ENCODE measurements at places on chromosomes 16 and 17.
A peak's percentile ranks its signal among the peaks of the same experiment; 100 is the strongest.

DNA sequence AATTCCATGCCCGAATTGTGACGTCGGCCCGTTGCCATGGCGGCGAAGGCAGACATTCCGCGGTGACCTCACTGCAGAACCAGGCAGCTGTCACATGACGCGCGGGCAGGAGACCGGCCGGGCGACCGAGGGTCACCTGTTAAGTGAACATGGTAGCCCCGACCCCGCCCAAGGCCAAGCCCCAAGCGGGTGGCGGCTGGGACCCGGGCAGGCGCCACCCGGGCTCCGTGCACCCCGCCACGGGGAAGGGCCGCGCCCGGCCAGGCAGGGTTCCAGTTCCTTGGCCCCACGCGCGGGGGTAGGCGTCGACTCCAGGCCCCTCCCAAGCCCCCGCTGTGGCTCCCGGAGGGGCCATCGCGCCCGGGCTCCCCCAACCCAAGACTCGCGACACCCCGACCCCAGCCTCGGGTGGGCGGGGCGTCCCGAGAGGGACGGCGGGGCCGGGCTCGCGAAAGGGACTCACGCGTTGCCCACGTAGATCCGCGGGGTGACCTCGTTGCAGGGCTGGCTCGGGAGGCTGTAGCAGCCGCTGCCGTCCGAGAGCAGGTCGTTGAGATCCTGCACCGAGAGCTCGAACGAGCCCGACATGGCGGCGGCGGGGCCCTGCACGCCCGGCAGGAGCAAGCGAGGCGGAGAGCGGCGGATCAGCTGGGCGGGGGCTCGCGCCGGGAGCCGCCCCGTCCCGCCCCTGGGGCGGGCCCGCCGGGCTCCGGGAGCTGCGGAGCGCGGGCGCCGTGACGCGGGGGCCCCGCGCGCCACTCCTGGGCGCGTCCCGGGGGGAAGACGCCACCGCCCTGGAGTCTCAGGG, at the start of gene DUSP3:
TSS of gene DUSP3 (minus strand) at position 641 of the 808 bp plus-strand sequence. CDS start at position 588, 53 bp downstream.
- peak; percentile 53 for DNase-seq

- no peak for DNase-seq
These were observed 5.0 kb downstream of the PITPNM3 start for GRCh38 chr17:6551356-6551755.

DNA sequence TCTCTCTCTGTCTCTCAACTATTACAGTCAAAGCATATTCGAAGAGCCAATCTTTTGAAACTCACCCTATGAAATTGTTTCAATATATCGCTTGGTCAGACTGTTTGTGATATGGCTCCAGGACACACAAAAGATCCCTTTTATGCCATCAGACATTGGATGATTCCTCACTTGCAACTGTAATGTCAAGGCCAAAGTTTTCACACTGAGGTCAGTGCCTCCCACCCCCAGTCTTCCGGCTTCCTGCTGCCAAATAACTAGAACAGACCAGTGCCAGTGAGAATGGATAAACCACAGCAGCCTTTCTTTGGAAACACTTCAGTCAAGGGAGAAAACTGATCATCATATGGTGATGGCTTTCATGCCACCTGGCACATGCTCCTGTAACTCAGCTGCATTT, 321.9 kb upstream of the ZFHX3 start:
- no peak for DNase-seq

DNA sequence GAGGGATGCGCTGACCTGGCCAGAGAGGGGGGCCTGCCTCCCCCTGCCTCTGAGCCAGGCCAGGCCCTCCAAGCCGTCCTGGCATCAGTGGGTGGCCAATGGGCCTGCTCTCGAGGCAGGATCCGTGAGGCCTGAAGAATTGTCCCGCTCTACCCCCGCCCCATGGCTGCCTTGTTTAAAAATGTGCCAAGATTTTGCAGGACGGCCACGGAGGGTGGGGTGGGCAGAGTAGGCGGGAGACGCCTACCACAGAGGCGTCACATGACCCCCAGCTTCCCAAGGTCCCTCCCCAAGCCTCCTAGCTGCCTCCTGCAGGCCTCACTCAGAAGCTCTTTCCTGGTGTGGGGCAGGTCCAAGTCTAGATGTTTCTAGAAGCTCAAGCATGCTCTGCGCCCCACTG, 69.5 kb downstream of the ENGASE start:
- no peak for DNase-seq

- DNase-seq = no peak
These were observed 5.2 kb upstream of the TMEM97 start for GRCh38 chr17:28313841-28314240.

- DNase-seq = no peak
These were observed 143.3 kb upstream of the AXIN2 start for GRCh38 chr17:65704731-65705130.

GRCh38 chr17:17175917-17176316, 30.2 kb downstream of the PLD6 start:
- DNase-seq = no peak

- no peak for DNase-seq
These were observed 2.1 kb downstream of the FAM171A2 start for GRCh38 chr17:44361292-44362260.

DNA sequence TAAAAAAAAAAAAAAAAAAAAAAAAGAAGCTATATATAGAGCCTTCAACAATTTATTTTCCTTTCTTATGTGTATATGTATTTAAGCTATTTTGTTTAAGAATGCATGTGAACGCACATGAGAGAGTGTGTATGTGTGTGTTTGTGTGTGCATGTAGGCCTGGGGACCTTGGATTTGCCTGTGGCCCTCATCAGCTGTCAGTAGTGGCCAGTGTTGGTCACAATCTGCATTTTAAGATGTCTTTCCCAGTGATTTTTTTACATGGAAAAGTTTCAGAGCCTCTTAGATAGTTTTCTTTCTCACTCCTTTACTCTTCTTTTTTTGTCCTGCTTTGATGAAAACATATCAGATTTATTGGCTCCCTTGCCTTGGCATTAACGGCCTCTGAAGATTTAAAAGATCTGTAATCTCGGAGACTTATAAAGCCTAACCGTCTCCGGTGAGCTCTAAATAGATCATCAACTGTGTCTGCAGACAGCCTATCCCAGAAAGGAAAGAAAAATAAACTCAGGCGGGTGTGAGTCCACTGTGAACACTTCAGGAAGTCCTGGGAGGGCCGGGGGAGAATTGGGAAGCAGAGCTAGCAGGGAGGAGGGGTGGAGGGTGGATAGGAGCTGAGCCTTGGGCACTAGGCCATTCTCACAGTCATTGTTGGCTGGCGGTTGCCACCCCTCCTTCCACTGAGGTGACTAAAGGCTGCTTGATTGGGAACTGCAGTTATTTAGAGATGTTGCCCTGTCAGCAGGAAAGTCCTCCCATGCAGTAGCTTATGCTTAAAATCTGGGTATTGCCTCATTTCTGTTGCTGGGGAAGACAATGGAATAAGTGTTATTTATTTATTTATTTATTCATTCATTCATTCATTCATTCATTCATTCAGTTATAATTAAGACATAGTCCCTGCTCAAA, 86.8 kb downstream of the WWP2 start:
- no peak for DNase-seq

DNA sequence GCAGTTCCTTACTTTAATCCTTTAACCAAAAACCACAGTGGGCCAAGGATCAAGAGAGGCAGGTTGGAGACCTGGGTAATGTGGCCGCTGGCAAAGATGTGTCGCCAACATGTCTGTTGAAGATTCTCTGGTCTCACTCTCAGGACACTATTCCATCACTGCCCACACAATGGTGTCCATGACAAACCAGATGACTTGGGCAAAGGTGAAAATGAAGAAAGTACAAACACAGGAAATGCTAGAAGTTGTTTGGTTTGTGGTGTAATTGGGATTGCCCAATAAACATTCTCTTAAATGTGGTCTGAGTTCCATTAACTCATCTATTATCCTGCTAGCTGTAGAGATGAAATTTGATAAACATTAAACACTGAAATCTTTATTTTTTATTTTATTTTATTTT, 43.3 kb downstream of the SALL1 start:
- no peak for DNase-seq

DNA sequence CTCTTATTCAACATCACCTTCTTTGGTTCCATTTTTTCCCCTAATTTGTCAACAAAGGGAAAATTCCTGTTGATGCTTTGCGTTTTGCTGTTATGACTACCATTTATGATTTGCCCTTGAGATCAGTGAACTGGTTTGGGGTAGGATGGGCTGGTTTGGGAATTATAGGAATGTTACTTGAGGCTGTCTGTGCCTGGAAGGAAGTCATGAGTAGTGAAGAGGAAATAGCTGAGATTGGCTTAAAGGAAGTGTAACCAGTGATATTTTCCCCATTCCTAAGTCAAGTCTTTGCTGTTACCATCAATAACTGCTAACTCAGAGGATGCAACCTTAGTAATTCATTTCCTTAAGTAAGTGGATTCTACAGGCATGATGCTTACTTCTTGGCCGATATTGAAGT, 179.2 kb downstream of the MAP2K6 start:
- no peak for DNase-seq

DNA sequence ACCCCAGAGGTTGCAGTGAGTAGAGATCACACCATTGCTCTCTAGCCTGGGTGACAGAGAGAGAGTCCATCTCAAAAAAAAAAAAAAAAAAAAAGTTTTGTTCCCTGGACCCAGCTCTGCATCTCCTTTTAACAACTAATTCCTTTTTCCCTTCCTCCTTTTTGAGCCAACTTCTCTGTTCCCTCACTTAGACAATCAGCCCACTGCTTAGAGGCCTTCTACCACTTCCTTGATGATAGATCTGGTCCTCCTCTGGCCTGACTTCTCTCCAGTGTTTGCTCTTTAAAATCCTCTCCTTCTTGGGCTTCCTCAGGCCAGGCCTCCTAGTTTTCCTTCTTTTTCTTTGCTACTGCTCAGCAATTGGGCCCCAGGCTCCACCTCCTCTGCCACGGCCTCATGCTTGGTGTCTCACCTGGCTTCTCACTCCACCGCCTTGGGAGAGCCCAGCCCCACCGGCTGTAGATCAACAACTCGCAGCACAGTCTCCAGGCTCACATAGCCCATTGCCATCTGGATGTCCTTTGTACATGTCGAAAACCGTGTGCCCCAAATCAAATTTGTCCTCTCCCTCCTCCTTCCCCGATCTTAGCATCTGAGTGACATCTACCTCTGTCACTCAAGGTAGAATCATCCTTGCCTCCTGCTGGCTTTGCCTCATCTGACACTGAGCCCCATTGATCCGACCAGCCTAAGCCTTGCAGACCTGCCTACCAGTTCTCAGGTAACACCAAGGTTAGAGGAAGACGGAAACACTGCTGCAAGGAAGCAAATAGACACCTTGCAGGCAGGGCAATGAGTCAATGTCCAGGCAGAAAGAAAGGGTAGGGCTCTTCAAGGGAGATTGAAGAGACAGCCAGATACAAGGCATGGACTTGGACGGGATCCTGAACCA, 17.4 kb downstream of the ARHGAP27 start:
- no peak for DNase-seq

- no peak for DNase-seq
These were observed 83.9 kb upstream of the IRX3 start for GRCh38 chr16:54370278-54371040.

GRCh38 chr17:42180922-42181850, at the start of gene KCNH4:
KCNH4 (minus strand) TSS chr17:42181142; CDS start chr17:42180945, 197 bp downstream.
- peak; percentile 90 for DNase-seq

DNA sequence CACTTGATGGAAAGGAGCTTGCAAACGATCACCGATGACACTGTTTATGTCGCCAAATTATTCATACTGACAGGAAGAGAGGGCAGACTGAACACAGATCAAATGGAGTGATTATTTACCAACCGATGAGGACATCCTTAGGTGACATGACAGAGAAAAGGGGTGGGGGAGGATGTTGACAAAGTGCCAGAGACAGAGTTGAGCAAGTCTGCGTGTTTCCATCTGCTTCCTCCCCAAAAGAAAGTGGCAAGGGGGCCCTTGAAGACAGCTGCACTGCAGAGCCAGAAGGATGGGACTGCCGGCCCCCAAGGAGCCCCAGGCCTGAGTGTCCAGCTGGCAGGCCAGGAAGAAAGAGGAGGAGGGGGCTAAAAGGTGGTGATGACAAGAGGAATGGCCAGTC, 191.0 kb upstream of the RPL38 start:
- no peak for DNase-seq

DNA sequence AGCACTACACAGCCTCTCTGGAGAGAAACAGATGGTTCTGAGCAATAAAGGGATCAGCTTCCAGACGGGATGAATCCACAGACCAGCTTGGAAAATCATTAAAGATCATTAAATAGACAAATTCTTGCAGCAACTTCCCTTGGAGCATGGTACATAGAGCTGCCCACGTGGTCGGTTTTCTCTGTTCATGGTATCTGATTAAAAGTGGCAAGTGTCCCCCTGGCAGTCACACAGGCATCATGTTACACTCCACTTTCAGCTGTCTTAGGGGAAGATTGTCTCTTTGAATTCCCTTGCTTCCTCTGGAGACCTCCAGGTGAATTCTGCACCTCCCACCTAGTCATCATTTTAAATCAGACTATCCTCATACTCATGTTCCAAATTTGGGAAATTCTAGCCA, 92.2 kb upstream of the CACNG3 start:
- DNase-seq = no peak

DNA sequence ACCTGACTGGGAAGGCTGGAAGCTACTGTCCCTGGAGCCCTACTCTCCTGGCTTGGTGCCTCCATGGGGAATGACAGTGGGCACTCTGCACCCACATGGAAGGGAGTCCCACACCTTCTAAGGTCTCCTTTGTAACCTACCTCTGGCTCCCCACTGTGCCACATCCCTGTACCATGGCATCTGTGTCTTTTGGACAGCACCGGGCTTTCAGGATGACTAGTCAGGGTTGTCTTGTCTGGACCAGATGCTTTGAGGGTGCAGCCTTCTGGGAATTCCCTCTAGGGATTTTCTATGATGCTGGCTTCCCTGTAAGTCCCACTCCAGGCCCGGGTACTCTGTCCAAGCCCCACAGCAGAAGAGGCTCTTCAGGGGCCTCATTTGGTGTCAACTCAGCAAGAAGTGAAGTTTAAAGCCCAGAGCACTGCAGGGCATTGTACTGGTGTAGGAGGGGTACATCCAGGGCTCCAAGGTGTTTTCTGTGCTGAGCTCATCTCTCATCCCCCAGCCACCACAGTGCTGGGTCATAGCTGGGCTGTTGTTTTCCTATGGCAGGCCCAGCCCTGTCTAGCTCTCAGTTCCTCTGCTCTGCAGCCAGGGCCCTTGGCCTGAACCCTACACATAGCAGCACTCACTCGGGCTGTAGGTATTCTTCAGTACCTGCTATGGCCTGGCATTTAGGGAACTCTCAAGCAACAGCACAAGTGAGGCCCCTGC, 255.3 kb downstream of the CPPED1 start:
- DNase-seq = no peak

DNA sequence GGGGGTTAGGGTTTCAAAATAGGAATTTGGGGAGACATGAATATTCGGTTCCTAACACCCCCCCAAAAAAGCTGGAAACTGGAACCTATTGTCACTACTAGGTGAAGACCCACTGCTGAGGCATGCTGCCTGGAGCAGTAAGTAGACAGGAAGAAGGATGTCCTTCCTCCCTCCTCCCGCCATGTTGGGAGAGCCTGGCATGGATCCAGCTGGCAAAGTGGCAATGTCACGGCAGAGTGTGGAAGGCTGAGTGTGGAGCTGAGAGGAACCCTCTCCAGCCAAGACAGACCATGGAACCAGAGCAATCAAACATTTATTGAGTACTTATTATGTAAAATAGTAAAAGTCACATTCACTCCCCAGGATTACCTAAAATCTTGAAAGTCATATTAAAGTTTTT, 49.0 kb downstream of the CCDC182 start:
- DNase-seq = no peak

Measured in stimulated activated CD4-positive, alpha-beta T cell treated with anti-CD3 and anti-CD28 coated beads, TNF-alpha, amount 100 ng/mL, for 4 hours (primary cell).